ENCODE measurements at places on chromosomes 6 and 20. TPM values are rescaled to one million over a fixed set of nuclear protein-coding genes. Genes with fewer than 3 reads are reported as not detected.

- no peak for DNase-seq
Observed at GRCh38 chr20:41017448-41018042, 11.1 kb upstream of the TOP1 start.

GRCh38 chr6:25053875-25054371 is 118.2 kb upstream of the RIPOR2 start:
- DNase-seq, result no peak

C20orf144 gene
- polyA plus RNA-seq, result not detected

DCBLD1 gene
- polyA plus RNA-seq, result 2.6 TPM
